ENCODE measurements at places on chromosomes 4 and X. TPM values are rescaled to one million over a fixed set of nuclear protein-coding genes. Genes with fewer than 3 reads are reported as not detected.
A peak's percentile ranks its signal among the peaks of the same experiment; 100 is the strongest.

RTL9 gene
- not detected for total RNA-seq

DGKQ gene
- 4.8 TPM for total RNA-seq

SMPX gene
- total RNA-seq, result not detected

- no peak for ATAC-seq
These were observed 17.8 kb upstream of the SPRY1 start for GRCh38 chr4:123378794-123379193.

DNA sequence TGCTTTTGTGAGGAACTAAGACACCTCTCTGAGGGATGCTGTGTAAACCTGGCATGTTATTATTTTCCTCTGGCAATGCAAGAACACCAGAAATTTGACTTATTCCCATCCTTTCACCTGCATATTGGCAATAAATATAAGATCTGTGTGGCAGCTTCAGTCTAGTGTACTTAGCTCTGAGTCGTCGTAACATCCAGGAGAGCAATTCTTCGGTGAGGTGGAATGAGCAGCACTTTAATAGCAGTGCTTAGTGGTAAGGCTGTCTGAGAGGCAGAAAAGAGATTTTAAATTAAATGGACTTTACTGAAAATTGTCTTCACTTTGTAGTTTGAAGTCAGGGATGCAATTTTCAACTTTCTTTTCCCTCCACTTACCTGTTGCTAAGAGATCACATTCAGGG, 344.9 kb downstream of the PCDH7 start:
- ATAC-seq, result no peak

GRCh38 chr4:70277121-70277520, 34.7 kb downstream of the CSN3 start:
- ATAC-seq, result no peak

DNA sequence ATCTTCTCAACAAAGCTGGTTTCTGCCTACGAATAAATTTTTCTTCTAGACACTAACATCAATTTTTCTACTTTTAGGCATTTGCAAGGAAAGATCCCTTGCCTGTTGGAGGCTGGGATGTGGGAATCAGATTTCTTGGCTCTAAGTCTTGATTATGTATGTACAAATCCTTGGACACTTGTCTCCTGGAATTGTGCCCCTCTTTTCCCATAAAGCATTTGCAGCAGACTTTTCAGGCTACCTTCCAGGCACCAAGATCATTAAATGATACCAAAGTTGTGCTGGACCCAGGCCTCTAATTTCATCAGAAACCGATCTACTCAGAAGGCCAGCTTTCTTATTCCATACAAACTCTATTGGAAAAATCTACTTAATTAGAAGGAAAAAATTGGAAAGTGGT, 339.5 kb upstream of the DIPK2B start:
- ATAC-seq, result no peak

- ATAC-seq, result no peak
These were observed 911.2 kb downstream of the FSTL5 start for GRCh38 chr4:161252520-161253141.

- ATAC-seq, result no peak
These were observed 12.2 kb downstream of the OSTC start for GRCh38 chr4:108662629-108663028.

DNA sequence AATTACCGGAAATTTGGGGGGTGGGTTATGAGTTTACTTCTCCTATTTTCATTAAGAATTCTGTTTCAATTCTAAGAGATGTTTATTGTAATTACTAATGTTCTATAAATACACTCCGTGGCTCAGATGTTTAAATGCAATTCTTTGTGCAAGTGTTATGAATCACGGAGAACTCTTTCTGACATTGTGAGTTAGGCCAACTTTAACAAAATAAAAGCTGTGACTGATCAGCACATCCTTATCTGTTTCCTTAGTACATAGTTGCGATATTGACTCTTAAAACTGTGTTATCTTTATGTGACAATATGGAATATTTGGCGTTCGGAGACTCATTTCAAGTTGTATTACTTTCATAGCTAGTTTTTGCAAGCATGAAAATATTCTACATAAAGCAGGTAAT, 902 bp downstream of the KLHL4 start:
- ATAC-seq, result no peak

- no peak for ATAC-seq
These were observed 11.3 kb downstream of the EVC start for GRCh38 chr4:5722328-5722727.

- no peak for ATAC-seq
These were observed 7.0 kb downstream of the MXD4 start for GRCh38 chr4:2254665-2255500.

DNA sequence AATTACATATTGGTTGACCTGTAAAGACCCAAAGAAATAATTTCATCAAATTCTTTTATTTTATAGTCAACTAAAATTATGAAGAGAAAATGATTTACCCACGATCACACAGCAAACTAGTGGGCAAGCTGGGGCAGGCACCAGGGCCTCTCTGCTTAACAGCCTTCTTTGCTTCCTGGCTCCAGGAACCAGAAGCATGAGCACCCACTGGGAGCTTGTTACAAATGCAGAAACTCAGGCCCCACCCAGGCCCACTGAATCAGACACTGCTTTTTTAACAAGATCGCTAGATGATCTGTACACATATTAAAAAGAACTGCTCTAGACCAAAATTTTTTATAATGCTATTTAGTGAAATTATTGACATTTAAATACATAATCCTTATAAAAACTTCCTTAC, 95.0 kb downstream of the GEMIN8 start:
- ATAC-seq, result no peak

- ATAC-seq, result no peak
These were observed 76.7 kb downstream of the FHIP1A start for GRCh38 chr4:151485541-151486131.

DNA sequence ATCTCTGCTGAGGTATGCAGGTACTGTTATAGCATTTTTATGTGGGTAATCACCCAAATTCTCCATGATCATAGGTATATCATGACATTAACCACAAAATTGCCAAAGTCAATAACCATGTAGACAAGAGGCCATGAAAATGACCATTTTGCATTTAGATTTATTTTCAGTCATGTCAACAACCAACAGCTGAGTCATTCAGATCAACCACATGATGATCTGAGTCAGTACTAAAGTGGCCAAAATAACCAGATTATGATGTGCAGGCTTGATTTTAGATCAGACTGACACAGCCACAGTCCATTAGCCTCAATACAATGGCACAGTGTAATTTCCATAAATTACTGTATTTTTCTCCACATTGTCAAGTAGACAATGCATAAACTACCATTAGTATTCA, 240.5 kb downstream of the GRIA3 start:
- peak; percentile 82 for ATAC-seq

DNA sequence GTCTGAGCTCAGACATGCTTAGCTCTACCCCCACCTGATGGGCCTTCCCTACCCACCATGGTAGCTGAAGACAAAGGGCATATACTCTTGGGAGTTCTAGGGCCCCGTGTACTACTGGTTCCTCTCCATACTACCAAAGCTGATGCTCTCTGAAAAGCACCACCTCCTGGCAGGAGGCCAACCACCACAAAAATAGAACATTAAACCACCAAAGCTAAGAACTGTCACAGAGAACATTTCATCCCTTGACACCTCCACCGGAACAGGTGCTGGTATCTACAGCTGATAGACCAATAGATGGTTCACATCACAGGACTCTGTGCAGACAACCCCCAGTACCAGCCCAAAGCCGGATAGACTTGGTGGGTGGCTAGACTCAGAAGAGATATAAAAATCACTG, 13.4 kb downstream of the EDA2R start:
- ATAC-seq, result no peak

DNA sequence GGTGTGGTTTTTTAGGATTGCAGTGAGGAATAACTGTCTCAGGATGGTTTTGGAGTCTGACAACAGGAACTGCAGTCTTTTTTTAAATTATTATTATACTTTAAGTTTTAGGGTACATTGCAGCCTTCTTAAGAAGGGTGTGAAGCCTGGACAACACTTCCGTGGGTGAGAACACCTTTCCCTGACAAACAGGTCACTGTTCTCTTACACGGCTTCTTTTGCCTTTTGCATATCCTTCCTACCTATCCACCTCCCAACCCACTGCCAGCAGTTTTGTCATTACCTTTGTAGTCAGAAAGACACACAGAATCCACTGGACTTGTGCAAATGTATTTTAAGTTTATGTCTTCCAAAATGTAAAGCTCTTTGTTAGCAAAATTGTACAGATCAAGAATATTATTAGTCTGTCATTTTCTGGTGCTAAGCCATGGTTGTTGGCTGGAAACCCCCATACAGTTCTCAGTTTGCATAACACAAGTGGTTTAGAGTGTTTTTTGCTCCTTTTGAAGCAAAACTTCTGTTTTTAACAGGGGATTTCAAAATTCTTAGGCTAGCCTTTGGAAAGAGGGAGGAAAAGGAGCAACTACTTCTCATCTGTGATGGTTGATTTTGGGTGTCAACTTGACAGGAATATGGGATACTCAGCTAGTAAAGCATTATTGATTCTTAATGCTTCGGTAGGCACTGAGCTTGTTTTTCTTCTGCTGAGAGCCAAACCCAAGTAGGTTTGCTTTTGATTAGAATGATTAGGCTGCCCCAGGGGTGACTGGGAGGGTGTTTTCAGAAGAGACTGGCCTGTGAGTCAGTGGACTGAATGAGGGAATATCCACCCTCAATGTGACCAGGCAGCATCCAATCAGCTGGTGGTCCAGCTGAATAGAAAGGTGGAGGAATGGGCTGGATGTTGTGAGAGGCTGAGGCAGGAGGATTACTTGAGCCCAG, 29.4 kb upstream of the KLHL2 start:
- ATAC-seq, result no peak

- no peak for ATAC-seq
These were observed 53.2 kb upstream of the EPGN start for GRCh38 chr4:74255096-74255495.

DNA sequence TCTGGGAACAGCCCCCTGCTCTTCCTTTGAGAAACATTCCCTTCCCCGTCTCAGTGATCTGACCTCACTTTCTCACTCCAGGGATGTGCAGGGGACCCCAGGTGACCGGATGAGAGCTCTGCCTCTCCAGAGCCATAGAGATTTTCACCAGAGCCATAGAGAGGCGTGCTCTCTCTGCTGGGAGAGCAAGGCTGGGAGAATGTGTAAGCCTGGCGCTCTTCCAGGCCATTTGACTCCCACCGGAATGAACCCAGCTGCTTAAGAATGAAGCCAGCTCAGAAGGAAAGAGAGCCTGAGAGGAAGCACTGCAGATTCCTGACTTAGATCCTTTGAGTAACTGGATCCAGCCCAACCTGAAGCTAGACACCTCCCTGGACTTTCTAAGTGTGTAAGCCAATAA, 106.4 kb downstream of the DHX15 start:
- no peak for ATAC-seq

GRCh38 chrX:15437724-15438123, 53.5 kb upstream of the VEGFD start:
- ATAC-seq, result no peak

- ATAC-seq, result peak; percentile 99
These were observed 68.3 kb upstream of the DDX3X start for GRCh38 chrX:41265615-41266014.

All from motor neuron (in vitro differentiated cells).